Activated T-cell treated with anti-CD3 and anti-CD28 coated beads, Interleukin-2, amount 50 U/mL, for 24 hours (primary cell): ENCODE measurements at places on chromosomes 5 and 9.

GRCh38 chr5:139696894-139697658 is 48.9 kb downstream of the CXXC5 start:
- peak; percentile 56 for DNase-seq

GRCh38 chr5:150589862-150590601 is 50.4 kb upstream of the SYNPO start:
- DNase-seq: no peak

- DNase-seq: no peak
Measured at GRCh38 chr5:127556609-127557334, 39.3 kb downstream of the PRRC1 start.

DNA sequence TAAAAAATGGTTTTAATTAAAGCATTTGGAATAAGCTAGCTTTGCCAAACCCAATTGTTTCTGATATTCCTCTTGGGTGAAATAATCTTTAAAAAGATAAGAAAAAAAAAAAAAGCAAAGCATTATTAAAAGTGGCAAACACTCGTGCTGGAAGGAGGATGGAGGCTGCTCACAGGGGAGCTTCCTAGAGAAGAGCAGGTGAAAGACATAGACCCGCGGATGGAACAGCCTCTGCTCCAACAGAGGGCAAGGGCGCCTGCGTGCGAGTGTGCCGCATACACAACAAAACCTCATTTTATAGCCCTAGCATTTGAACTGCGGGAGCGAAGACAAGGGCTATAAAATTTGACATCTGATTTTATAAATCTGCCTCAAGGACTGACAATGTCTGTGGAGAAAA is 33.4 kb upstream of the SLC25A51 start:
- DNase-seq: no peak

DNA sequence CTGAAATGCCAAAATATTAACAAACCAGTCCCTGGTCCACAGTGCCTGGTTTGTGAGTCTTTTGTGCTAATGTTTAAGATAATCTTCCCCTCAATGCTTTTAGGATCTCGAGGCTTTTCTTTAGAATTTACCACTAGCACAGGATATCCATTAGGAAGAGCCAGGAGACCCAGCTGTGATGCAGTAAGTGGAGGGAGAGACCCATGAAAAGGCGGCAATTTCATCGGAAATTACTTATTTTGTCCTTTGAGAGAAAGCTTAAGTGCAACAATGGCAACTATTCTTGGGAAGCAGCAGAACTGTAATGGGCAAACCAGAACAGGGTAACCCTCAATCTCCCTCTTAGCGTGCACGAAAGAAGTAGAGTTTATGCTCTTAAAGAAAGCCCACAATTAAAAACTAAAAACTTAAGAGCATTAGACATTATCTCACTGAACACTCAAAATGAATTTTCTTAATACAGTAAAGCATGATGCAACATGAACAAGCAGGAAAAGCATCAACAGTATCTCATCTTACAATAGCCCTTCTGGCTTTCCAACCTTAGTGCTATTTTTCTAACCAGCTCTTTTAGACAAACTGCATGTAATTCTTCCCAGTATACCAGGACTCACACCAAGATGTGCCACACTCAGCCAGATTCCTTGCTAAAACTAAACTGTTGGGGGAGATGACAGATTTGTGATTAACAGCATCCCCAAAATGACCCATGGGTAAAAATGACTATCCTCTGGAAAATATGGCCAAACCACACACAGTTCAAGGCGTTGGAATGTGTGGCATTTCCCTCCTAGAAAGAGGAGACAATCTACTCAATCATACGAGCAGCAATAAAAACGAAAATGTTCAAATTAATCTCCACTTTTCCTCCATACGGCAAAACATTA is 36.4 kb downstream of the PWWP2A start:
- no peak for DNase-seq

DNA sequence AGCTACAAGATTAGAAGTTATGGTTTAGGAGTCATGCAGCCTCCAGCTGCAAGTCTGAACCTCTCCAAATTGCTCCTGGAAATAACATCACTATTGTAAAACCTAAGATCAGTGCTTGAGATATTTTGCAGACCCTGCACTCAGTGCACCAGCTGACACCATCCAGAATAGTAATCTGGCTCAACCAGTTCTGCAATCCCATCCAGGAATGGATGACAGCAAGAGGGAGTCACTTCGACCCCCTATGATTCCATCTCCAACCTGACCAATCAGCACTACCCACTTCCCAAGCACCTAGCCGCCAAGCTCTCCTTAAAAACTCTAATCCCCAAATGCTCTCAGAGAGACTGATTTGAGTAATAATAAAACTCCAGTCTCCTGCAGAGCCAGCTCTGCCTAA is 37.9 kb upstream of the NR4A3 start:
- DNase-seq: no peak

GRCh38 chr9:87653941-87654340 is 72.0 kb upstream of the CTSL start:
- no peak for DNase-seq

DNA sequence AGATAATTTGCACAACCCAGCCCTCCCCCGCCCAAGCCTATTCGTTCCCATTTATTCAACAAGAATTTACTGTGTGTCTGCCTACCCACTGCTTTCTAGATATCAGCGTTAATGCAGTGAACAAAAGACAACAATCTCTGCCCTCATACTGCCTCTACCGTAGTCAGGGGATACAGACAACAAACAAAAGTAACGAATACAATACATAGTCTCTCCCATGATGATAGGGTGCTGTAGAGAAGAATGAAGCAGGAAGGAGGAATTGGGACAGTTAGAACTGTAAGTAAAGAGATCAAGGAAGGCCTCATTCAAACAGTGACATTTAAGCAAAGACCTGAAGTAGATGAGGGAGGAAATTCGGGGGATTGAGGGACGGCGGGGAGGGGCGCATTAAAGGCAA is 1.7 kb downstream of the GFM2 start:
- no peak for DNase-seq

GRCh38 chr9:133063500-133064231 is 1.9 kb downstream of the CEL start:
- DNase-seq: no peak

DNA sequence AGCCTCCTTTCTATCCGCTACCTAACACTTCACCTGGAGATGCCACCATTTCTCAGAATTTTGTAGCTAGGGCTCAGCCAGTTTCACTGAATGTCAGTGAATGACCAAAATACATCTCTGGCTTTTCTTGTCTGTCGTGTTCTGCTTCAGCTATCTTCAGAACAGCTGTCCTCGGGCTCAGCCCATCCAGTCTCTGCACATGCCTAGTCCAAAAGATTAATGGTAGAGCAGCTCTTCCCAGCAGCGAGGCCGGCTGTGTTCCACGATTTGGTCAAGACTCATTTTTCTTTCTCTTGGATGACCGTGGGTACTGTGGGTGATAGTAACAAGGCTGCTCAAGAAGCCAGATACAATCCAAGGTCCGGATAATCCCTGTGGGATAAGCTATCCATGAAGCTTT is 342.8 kb downstream of the GABRG2 start:
- DNase-seq: no peak

- DNase-seq: no peak
Measured at GRCh38 chr5:16727755-16728325, 111.0 kb upstream of the RETREG1 start.

DNA sequence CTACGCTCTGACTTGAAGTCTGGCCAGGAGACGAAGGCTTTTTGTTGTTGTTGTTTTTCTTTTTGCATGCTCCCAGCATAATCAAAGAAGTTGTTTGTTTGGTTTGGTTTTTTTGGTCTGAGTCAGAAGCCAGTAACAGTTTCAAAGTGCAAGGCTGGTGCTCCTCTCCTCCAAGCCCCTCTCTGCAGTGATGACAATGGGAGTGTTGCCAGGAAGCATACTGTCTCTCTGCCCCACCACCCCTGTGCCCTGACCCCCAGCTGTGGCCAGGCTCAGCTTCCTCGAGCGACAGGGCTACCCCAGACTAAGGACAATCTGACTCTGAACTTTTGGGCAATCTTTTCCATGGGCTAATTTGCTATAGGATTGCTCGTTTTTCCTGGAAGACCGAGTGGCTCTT is 173.8 kb upstream of the PITX1 start:
- no peak for DNase-seq

DNA sequence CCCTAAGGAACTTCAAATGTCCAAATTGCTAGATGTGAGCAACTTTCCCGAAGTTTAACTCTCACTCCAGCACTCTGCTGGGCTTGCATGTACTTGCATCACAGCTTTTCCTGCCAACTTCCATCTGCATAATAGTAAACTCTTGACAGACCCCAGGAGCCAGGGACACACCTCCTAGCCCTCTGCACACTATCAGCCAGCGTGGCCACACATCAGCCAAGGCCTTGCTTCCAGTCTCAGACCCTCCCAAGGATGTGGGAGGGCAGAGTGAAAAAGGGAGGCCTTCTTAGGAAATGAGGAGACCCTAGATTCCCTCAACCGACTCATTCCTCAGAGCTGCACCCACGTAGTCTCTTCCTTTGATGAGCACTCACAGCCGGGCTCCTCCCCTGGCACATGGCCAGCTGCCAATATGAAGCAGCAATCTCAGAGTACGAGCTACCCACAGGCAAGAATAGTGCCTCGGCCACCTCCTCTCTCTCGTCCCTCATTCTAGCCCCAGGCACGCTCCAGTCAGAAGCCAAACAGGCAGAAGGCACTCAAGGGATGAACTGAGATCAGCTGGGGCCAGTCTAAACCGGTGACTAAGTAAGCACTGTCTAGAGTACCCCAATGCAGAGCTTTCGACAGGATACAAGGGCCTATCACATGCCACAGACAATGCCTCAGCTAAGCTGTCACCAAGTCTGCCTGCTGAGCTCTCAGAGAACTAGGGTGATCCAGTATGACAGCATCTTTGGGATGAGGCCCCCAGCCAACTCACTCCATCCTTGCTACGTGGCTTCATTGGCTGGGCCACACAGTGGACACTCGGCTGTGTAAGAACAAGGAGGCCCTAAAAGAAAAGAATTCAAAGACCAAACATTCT is 2.3 kb downstream of the P4HA2 start:
- DNase-seq: peak; percentile 50

- no peak for DNase-seq
Measured at GRCh38 chr5:140219068-140219991, 44.3 kb downstream of the CYSTM1 start.

DNA sequence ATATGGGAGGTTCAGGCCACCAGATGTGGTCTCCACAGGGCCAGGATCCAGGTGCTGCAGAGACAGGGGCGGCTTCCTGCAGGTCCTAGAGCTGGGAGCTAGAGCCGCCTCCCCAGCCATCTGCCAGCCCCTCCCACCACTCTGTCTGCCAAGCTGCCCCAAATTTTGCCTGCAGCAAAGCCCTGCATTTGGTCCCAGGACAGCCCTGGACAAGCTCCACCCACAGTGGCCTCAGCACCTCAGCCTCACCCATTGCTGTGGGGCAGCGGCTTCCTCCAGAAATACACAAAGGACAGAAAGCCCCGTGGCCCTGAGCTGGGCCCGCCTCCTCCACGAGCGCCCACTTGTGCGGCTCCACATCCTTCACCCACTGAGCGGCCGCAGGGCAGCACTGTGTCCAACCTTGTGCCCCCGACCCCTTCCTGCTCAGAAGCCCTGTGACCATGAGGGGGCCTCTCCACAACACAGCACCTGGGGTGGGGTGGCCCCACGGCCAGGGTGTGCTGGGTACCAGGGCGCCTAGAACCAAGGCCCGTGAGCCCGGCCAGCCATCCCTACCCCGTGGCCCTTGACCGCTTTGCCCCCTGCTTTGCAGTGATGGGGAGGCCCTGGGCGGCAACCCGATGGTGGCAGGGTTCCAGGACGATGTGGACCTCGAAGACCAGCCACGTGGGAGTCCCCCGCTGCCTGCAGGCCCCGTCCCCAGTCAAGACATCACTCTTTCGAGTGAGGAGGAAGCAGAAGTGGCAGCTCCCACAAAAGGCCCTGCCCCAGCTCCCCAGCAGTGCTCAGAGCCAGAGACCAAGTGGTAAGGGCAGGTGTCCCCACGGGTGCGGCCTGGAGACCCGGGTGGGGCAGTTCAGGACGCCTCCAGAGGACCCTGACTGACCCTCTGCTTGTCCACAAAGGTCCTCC is 3.7 kb upstream of the AJM1 start:
- no peak for DNase-seq

DNA sequence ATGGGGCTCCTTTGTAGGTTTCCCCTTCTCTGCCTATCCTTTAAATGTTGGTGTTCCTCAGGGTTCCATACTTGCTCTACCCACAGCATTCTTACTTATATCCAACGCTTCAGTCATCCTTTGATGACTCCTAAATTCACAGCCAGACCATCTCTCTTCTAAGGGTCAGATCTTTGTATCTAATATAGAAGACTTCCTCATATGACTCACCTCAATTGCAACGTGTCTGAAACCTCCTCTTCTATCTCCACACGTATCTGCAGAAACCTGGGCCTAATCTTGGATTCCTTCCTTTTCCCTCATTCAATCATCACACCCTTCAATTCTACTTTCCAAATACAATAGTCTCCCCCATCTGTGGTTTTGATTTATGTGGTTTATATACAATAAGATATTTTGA is 68.3 kb downstream of the HMGCR start:
- no peak for DNase-seq

DNA sequence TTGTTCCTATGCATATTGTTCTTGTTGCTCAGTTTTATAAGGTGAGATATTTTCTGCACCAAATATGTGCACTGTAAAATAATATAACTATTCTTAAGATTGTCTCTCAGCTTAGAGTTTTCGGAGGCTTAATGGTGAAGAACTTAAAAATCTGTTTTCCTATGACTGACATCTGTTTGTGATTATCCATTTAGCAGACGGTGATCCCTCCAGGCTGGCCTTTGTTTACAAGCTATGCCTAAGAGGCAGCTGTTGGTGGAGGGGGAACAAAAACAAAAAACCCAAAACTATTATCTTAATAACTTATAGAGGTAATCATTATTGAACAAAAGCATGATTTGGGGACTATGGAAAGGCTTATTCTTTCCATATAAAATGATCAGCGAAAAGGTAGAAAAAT is 658 bp downstream of the PDCD1LG2 start:
- DNase-seq: no peak

DNA sequence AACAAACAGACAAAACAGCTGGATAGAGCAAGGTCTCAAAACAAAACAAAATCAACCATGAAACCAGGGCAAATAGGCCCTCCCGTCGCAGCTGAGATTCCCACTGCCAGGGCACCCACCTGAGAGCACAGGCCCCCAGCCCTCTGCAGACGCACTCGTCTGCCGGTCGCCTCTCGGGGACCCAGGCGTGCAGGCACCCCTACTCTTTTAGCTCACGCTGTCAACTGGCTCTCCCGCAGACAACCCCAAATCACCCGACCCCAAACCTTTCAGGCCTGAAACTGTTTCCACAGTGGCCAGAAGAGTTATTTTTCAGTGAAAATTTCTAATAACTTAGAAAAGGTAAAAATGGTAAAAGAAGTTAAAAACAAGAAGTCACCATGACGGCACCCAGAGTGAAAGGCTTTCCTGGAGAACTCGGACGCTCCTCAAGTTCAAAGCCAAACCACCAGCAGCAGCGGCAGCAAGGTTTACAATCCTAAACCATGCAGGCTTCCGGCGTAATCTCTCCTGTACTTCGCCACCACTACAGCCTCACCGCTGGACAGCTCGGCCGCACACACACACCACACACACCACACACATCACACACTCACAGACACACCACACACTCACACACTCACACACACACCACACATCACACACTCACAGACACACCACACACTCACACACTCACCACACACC is 1.9 kb upstream of the UBE2QL1 start:
- DNase-seq: no peak
